IPS DF 6.9 (cell line): ENCODE measurements at places on chromosomes 11 and 22.

GRCh38 chr11:6925636-6926207 is 504 bp upstream of the ZNF215 start:
- DNase-seq, result no peak

DNA sequence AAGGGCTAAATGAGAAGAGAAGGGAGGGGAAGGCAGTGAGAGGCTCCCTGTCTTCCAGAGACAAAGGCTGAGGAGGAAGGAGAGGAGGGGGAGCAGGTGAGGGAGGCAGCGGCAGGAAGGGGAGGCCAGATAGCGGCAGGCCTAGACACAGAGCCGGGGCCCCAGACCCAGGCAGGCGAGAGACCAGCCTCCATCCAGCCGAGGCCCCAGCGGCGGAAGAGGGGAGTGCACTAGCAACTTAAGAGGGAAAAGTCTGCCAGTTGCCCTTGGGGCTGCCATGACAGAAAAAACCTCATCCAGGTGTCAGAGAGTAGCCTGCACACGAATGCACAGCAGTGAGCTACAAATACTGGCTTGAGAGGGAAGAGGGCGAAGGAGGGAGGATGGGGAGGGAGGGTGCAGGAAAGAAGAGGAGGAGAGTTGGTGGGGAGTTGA is 46.7 kb downstream of the IGLL1 start:
- no peak for DNase-seq

DNA sequence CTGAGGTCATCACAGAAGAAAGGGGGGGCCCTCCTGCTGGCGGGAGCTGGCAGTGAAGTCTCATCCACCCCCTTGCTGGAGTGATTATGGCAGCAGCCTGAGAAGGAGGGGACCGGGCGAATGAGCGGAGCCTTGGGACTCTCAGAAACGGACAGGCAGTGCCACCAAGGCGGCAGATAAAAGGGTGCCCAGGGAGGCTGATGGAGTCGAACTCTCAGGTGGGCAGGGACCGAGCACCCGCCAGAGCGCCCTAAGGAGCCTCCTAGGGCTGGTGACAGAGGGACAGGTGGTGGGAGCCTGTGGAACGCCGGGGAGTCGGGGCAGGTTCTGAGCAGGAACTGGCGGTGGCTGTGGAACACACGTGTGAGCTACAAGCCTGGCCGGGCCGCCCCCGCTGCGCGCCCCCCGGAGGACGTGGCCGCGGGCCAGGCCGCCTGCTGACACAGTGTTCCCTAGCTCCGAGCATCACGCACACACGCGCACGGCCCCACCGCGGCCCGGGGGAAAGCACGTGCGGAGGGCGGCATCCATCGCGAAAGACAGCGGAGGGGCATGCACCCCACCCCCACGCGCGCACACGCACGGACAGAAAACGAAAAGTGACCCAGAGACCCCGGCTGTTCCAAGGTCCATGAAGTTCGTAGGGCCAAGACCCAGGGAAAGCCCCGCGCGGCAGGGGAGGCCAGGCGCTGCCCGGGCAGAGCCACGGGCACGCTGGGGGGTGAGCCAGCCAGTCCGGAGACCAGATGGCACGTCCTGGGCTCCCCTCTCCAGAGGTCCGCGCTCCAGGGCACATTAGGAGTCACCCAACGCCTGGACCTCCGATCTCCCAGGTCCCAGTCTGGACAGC is 1.0 kb downstream of the VWCE start:
- DNase-seq, result no peak

- no peak for DNase-seq
Measured at GRCh38 chr22:43313244-43313889, 29.8 kb downstream of the SCUBE1 start.
